Posterior cingulate gyrus (tissue), 11 donors: ENCODE measurements at places on chromosomes 5 and 9.

GRCh38 chr9:97562542-97562941 lies 61.1 kb downstream of the TMOD1 start:
- no peak for DNase-seq

GRCh38 chr5:2740051-2740875 lies 11.2 kb downstream of the IRX2 start:
- DNase-seq = no peak

DNA sequence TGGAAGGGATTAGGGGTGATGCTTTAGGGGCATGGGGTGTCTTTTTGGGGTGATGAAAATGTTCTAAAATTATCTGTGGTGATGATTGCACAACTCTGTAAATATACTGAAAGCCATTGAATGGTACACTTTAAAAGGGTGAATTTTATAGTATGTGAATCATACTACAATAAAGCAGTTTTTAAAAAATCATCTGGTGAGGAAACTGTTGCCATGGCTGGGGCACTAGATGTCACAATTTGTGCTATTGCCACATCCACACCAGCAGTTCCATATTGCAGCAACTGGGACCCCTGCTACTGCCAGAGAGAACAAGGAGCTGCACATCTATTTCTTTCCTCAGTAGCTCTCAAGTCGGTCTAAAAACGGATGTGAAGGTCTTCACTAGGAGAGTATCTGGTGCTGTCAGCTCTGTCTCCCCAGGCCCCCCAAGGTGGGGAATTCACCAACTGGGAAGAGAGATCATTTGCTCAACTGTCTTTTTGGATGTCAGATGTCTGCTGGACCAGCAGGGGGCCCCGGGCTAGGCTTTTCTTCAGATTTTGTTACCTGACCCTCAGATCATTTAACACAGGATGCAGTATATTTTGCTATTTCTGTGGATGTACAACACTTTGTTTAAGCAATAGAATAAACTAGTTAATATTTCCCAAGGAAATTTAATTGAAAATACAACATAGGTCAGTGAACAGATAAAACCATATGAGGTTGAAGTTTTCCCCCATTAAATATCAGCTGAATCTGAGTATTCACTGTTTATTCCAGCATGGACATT lies 13.2 kb downstream of the CMYA5 start:
- DNase-seq = peak; percentile 84

- no peak for DNase-seq
These were observed 95.1 kb downstream of the HRH2 start for GRCh38 chr5:175752826-175753535.

GRCh38 chr5:172063463-172064235 lies 57.2 kb upstream of the FBXW11 start:
- no peak for DNase-seq

DNA sequence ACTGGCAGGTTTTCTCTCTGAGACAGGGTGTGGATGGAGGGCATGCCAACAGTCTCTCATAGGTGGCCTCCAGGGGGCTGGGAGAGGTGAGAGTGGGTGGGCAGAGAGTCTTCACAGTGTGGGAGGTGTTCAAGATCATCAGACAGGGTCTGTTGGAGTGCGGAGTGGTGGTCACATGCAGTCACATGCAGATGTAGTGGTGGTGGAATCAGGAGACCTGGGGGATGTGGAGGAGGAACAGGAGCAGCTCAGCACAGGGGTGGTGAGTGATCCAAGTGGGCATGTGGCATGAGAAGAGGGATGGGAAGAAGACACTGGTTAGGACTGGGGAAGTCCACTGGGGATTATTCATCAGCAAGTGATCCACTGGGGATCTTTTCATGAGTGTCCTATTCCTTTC lies 5.8 kb downstream of the GM2A start:
- no peak for DNase-seq

DNA sequence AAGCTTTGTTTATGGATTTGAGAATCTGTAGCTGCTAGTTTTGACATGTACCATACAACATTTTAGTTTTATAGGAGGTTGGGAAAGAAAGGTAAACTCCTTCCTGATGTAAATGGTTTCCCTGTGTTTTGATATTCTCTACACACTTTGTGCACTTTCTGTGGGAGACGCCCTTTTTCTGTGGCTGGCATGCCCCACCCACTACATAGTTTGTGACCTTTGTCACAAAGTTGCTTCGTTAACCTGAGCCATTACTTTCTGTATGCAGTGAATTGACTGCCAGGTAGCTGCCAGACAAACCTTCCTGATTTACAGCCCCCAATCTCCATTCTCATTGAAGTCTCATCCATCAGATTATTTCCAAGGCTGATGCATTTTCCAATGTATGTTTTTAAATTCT lies 90.6 kb downstream of the NLN start:
- no peak for DNase-seq
